ENCODE measurements at places on chromosomes 6 and 20.

GRCh38 chr20:33927724-33928123, 66.0 kb upstream of the RALY start:
- DNase-seq, result no peak

- no peak for DNase-seq
Measured at GRCh38 chr6:8084586-8084985, 17.8 kb downstream of the EEF1E1 start.

GRCh38 chr6:111113336-111114086, 26.2 kb downstream of the SLC16A10 start:
- peak; percentile 37 for DNase-seq

DNA sequence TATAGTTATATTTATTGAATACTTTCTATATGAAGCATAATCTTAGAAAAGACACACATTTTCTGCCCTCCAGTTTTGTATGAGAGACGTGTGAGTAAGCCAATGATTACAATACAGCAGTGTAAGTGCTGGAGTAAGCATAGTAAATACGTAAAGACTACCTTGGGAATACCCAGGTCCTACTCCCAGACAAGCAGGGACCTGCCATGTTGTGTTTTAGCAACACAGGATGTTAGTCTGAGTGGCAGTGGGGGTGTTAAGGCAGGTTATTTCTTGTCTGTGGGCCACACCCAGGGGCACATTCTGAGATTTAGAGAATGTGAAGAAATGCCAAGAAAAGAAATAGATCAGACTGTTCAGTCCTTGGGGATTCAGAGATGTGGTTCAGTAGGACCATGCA, 34.3 kb upstream of the RNF144B start:
- no peak for DNase-seq

- peak; percentile 90 for DNase-seq
Measured at GRCh38 chr6:30730601-30731435, 10.7 kb downstream of the TUBB start.

DNA sequence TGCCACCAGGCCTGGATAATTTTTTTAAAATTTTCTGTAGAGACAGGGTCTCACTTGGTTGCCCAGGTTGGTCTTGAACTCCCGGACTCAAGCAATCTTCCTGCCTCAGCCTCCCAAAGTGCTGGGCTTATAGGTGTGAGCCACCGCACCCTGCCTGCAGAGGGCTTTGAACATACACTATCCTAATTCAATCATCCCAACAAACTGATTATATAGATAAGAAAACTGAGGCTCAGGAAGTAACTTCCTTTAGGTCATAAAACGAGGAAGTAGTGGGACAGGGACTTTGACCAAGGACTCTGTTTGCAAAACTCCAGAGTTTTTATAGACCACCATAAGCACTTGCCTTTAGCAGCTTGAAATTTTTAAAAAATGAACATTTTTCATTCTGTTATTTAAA, 5.0 kb upstream of the BANF2 start:
- no peak for DNase-seq

DNA sequence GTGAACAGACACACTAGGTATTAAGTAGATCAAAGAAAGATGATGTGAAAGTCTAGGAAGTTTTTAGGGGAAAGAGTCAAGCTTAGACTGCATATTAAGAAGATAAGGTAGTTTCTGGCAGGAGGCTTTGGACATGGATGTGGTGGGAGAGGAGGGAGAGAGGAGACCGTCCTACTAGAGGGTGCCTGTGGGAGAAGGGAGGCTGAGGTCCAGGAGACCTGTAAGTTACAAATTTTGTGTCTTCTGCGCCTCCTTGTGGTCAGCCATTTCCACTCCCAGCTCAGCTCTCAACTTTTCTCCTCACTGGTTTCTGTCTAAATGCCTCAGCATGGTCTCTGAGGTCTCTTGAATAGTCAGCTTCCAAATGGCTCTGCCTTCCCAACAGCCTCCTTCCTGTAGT, 193.5 kb downstream of the UNC5CL start:
- peak; percentile 17 for DNase-seq
